ENCODE measurements at places on chromosomes 2 and 18.

DNA sequence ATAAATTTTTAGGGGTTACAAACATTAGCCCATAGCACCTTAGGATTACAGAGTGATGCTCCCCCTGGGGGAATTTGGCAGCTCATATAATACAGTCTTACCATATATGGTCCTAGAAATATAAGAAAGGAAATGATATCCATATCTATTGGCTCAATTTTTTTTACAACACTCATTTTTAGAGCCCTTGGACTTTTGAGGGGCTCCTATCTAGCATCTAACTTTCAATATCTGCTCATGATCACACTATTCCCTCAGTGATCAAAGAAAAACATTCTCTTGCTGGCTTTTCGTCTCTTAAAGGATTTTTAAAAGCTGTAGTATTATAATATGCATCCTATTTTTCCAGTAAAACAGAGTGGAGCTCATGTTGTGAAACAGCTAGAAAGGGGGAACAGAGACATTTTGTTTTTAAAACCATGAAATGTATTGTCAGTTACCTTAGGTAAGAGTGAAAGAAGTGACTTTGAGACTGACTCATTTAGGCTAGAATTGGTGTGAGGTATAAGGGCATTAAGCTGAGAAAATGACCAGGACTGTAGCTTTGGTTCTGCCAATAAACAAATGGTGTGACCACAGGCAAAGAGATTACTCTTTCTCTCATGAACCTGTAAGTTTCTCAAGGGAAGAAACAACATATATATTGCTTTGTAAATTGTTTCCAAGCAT is 65.8 kb downstream of the ALPK2 start:
- DNase-seq = no peak

GRCh38 chr2:150690870-150691269 is 203.4 kb upstream of the RND3 start:
- no peak for DNase-seq

DNA sequence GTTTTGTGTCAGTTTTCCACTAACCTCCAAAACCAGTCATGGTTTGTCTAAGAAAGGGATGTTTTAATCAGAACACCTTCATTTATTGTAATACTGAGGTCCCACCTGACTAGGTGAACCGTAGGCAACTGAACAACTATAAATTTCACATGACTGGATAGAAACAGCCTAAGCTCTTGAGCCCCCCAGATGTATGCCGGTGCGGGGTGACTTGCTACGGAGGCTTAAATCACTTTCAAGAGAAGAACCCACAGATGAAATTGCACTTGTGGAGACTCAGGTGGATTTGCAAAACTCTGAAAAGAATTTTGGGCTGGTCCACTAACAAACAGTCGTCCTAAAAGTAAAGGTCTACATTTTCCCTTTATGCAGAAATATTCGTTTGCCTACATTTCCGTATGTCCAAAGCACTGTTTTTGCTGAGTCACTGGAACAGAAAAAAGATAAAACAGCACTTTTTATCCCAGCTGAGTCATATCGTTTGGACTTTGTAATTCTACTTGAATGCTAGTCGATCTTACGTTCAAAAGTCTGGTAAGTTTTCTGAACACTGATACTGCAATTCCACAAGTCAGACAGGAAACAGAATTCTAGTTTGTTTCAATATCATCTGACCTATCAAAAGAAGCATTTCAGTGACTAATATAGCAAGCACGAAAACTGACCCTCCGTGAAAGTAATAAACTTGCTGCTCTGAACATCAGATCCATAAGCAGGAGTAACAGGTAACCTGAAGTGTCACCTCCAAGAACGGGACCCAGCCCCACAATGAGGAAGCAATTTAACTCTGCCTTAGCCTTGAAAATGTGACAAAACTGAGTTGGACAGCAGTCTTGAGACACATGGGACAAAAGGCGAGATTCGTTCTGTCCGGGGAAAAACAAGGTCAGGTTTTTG is 18.1 kb downstream of the ZNF516 start:
- no peak for DNase-seq

DNA sequence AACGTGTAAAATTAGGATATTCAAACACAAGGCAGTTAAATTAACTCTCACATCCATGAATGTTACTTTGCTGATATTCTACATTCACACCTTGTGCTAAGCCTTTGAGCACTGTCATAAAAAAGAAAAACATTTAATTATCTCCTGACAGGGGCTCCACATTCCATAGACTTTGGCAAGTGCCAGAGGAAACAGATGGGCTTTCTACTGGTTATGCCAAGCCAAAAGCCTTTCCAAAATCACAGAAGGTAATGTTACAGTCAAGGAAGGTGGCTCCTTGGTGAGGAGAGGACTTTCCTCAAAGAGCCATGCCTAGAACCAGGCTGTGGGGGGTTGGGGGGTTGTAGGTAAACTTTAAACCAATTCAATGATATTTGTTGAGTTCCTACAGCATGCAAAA is 12.4 kb downstream of the MYO5B start:
- no peak for DNase-seq

- DNase-seq = no peak
These were observed 118.4 kb upstream of the PPP1CB start for GRCh38 chr2:28633204-28633603.

DNA sequence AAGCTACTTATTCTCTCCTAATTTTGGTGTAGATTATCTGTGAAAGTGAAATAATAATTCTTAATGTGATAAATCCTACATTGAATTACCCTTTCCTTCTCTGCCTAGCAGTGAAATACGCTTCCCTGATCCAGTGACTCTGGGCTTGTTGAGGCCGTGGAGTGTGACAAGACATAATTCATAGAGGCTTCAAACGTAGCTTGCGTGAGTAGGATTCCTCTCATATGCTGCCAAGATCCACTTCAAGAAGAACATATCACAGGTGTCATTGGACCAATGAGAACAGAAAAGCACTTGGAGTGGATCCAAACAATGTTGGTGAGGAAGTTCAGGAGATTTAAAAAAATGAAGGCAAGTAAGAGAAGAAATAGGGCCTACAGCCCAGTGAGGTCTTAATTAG is 221.3 kb upstream of the TMEFF2 start:
- no peak for DNase-seq

DNA sequence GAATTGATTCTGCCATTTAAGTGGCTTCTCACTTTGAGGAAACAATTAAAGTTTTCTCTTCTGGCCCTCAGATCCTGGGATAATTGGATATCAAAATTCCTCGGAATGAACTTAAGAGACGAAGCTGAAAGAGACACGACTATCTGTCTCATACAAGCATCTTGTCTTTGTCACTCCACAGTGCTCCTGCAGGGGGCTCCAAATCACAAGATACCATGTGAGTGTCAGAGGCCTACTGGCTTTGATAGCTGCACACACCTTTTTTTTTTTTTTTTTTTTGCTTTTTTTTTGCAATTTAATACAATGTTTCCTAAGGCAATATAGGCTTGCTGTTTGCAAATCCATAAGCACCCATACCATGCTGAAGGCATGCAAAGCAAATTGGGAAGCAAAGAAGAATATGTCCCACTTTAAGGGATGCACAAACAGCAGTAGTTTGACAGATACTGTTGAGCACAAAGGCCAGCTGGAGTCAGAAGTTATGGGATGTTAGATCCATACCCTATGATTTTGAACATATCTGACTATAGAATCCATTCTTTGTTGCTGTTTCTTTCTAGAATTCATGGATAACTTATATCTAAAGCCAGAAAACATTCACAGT is 109.0 kb upstream of the CBLN2 start:
- DNase-seq = no peak

DNA sequence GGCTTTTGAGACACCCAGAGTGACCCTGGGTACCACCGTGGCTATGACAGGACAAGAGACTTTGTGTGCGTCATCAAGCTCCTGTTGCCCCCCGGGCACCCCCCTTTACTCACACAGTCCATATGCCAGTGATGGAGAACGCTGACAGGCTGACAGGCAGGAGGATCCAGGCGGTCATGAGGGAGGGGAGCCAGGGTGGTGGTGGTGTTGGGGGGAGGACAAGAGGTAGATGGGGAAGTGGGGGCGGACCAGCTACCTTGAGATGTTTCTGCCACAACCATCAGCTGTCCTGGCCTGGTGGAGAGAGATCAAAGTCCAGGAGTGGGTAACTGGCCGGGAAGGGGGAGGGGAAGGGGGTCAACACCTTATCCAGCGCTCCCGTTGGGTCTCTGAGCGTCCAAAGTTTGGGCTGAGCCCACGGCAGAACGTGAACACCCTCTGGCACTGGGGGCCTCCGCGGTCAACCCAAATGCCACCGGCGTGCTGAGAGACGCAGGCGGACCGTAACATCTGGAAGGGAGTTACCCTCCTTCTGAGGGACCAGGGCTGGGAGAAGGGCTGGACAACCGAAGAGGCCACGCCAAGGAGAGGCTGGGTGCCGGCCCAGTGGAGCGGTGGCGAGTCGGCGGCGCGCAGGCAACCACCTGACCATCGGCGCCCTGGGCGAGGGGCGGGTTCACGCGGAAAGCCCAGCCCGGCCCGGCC is 575 bp downstream of the TMEM150A start:
- DNase-seq = no peak

GRCh38 chr2:8836971-8837794 is at the start of gene KIDINS220:
Gene KIDINS220, minus strand, starts transcription at chr2:8837613. Its CDS starts 10,520 bp downstream, at chr2:8827093.
- peak; percentile 62 for DNase-seq

DNA sequence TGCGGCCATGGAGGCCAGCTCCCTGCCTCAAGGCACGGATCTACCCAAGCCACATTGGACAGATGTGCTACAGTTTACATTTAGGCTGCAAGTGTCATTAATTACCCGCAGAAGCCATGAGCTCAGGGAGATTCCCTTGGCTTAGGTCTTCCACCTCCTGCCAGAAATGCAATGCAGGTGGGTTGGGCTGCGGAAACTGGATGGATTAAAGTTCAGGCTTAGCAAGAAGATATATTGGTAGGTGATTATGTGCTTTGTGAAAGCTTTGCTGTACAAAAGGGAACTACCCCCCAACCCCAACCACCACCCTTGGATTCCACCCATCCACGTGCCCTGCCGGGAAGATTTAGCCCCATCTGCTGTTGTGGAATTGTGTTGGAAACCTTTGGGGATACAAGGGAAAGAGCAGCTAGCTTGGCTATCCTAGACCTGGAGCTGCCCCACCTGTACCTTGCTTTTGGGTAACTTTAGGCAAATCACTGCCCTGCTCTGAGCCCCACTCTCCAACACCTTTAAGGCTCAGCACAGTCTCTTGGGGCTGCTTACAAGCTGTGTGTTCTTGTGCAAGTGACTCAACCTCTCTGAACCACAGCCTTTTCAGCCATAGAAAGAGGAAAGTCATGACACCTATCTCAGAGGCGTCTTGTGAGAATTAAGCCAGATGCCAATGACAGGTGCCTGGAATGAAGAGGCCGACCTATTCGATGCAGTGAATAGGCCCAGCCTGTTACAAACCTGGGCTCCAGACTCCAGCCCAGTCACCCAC is 141.6 kb upstream of the GLI2 start:
- DNase-seq = no peak

GRCh38 chr2:178377046-178377445 is 73.9 kb downstream of the PRKRA start:
- DNase-seq = no peak

- DNase-seq = peak; percentile 91
These were observed 124.7 kb downstream of the CABLES1 start for GRCh38 chr18:23259701-23260681.

GRCh38 chr2:236702657-236703372 is 133.2 kb downstream of the ACKR3 start:
- peak; percentile 2 for DNase-seq

DNA sequence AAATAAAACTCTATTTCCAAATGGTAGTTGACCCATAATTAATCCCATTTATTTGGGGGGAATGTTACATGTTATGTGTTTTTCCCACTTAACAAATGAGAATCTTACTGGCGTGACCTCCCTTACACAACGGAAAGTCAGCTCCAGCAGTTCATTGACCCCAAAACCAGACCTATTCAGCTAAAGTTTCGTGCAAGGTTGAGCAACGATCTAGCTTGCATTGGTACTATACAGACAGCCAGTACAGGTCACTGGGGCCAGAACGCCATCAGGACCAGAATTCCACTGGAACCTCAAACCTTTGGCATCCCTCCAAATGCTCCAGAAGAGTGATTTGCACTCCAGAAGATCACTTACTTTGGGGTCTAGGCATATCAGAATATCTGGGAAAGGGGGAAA is 6.8 kb upstream of the CTAGE1 start:
- DNase-seq = no peak

DNA sequence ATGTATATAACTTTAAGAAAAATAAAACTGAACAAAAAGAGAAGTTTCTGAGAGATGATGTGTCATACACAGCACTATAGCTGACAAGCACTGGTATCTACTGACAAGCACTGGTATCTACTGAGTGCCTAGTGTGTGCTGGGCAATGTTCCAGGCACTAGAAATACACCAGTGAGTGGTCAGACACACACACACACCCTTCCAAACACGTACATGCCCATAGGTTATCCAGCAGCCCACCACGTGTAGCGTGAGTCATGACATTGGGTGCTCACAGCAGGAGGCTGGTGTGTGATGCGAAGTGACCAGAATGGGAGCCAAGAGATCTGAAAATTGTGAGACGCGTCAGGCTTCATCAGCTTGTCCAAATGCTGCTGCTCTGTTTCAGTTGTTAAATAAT is 12.2 kb upstream of the GNAL start:
- DNase-seq = no peak

DNA sequence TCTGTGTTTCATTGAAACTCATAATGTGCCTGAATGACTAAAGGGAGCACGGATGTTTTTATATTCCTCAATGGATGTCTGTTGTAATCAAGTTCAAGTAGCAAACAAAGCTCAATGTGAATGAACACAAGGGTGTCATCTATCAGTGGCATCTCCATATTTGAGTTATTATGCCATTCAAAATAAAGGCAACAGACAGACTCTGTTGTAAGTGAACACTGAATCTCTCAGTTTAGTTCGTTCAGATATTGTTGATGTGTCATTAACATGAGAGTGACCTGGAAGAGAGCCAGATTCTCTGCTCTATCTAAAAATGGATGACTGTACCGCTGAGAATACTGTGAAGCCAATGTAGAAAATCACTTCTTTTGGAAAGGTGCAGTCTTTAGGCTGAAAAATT is 118.7 kb downstream of the NUP35 start:
- DNase-seq = no peak

GRCh38 chr2:187581125-187581896 is 27.1 kb upstream of the TFPI start:
- no peak for DNase-seq

DNA sequence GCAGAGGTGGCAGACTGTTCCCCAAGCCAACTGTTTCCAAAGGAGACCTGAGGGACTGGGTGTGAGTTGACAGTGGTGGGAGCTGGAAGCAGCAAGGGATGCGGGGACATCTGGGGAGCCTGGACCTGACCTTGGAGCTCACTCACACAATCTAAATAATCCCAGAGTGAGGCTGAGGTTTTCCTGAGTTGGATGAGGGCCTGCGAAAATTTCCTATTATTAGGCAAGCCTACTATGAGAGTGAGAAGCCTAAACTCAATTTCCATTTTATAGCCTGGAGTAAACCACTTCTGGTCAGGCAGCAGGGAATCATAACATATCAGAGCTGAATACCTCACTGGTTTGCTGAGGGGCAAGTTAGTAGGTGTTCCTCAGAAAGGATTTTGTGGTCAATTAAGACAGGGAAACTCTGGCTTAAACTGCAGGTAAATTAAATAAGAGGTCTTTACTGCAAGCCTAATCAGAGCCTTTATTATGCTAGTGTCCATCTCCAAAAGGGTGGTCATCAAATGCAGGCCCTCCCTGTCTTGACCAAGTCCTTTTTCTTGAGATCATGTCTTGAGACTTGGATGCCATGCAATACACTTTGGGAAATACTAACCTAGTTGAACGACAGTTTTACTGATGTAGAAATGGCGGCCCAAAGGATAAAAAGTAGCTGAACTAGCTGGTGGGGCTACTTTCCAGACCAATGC is 1.7 kb upstream of the COX5B start:
- no peak for DNase-seq

- no peak for DNase-seq
These were observed 71.5 kb downstream of the OSBPL6 start for GRCh38 chr2:178265851-178266250.

- no peak for DNase-seq
These were observed 510.6 kb downstream of the XIRP2 start for GRCh38 chr2:167398873-167399272.
